ENCODE measurements at places on chromosomes 2 and 18. TPM values are rescaled to one million over a fixed set of nuclear protein-coding genes. Genes with fewer than 3 reads are reported as not detected.

Gene EPHA4
- total RNA-seq, result 21.3 TPM

Gene UGT1A8
- 0.17 TPM for total RNA-seq

Gene YIPF4
- total RNA-seq, result 40.9 TPM

Gene HOXD3
- not detected for total RNA-seq

Gene MARCHF4
- 7.7 TPM for total RNA-seq

Gene ARHGAP25
- not detected for total RNA-seq

Gene KCNK3
- not detected for total RNA-seq

Gene KCNE4
- total RNA-seq, result not detected

Gene CD226
- 0.13 TPM for total RNA-seq

Gene UGT1A4
- total RNA-seq, result 73.6 TPM

Gene CCL20
- total RNA-seq, result not detected

Gene STK11IP
- 40.6 TPM for total RNA-seq

Gene KIF1A
- total RNA-seq, result not detected

Gene LYPD6
- total RNA-seq, result 1.1 TPM

Gene DARS1
- 54.3 TPM for total RNA-seq

Gene GCG
- total RNA-seq, result not detected

Gene CNRIP1
- not detected for total RNA-seq

Gene MEMO1
- total RNA-seq, result 29.5 TPM

Gene SLC16A14
- 0.57 TPM for total RNA-seq

Gene PLEK
- not detected for total RNA-seq

Gene CUL3
- 155 TPM for total RNA-seq

Gene SLC9A4
- 0.85 TPM for total RNA-seq

Gene PLCL1
- not detected for total RNA-seq

Gene UGT1A10
- total RNA-seq, result not detected

Gene SLC39A6
- total RNA-seq, result 14.8 TPM
